ENCODE measurements at places on chromosomes 3 and 15.

GRCh38 chr3:1843111-1843510 lies 255.6 kb upstream of the CNTN4 start:
- no peak for DNase-seq

GRCh38 chr15:79798311-79798710 lies 98.5 kb downstream of the MTHFS start:
- DNase-seq = no peak

GRCh38 chr3:49411535-49411967 lies 225 bp downstream of the RHOA start:
- peak; percentile 51 for DNase-seq

DNA sequence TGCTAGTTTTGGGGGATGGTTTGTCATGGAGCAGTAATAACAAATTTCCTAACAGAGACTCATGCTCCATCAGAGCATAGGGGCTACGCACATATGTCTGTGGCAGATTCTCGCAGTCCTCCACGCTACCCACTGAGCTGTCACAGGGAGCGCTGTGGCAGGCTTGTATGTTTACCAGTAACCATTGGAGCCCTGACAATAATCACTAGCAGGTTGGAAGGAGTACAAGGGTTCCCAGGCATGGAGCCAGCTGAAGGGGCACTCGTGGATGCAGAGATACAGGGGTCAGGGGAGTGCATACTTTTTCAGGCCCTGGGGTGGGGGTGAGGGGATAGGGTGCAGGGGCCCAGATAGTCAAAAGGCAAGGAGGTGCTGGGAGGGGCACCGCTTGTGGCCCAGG lies 7.9 kb upstream of the GP9 start:
- DNase-seq = no peak

DNA sequence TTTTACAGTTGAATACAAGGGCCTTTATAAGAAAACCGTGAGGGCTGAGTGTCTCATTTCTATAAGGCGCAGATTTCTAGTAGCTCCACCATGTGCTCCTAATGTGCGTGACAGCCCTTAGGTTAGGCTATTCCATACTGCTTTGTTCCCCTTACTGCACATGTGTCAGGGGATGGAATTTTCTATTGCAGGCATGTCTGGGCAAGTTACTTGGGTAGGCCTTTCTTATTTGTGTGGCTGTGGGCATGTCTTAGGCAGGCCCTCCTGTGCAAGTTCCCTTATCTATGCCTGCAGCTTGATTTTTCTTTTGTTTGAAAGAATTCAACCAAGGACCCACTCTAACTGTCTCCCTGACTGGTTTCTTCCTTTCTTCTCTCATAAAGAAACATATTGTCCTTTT lies 434.2 kb upstream of the CNTN3 start:
- no peak for DNase-seq

DNA sequence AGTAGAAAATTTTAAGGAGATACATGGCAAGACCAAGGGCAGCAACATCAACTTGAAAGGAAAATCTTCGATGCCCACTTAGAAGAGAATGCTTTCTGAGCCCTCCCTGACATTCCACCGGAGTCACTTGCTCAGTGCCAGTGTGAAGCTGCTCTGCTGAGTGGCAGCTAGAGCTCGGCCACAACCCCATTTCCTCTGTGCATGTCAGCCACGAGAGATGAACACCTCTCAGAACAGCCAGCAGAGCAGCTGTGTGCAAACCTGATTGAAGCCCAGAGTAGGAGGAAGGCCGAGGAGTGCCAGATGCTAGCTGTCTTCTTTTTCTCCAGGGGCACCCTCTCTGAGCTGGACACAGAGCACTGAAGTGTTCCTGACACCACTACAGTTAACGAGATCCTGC lies 12.2 kb downstream of the TARS3 start:
- no peak for DNase-seq

Measured in activated CD4-positive, alpha-beta T cell treated with anti-CD3 and anti-CD28 coated beads, Interleukin-2, amount 50 U/mL, for 48 hours (primary cell).